Endothelial cell (in vitro differentiated cells): ENCODE measurements at places on chromosomes 4 and X.

DNA sequence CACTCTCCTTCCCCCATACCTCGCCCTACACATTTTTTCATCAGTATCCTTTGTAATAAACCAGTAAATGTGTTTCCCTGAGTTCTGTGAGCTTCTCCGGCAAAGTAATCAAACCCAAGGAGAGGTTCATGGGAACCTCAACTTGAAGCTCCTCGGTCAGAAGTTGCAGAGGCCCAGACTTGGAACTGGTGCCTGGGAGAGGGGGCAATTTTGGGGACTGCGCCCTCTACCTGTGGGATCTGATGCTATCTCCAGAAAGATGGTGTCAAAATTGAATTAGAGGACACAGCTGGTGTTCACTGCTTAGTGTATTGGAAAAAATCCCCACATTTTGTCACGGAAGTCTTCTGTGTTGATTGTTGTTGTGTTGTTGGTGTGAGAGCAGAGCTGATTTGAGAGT is 70.6 kb downstream of the ATP11C start:
- DNase-seq, result no peak

GRCh38 chr4:180528003-180528402 is 1715.2 kb upstream of the TENM3 start:
- no peak for DNase-seq

DNA sequence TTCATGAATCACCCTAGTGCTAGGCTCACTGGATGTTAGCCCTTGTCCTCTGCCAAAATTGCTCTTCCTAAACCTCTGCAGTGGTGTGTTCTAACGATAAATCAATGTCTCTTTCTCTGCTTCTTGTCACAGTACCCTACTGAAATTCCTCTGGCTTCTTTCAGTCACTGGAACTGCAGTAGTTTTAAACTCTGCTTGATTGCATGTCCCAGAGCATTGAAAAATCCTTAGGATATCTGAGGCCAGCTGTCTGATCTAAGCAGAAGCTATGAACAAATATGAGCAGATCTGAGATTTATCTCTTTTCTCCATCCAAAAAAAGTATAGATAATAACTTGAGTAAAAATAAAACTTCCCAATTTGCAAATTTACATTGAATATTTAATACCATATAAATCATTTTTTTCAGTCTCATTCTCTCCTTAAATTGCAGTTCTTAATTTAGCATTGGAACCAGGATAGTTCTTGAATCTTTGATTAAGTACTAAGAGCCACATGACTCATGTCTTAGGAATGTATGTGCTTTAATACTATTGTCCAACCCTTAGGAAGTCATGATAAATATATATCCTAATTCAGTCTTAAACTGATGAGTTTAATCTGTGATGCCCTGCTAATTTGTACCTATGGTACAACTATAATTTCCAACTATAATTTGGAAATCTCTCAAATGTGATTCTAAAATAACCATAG is 169.7 kb downstream of the PDHA2 start:
- DNase-seq, result no peak

DNA sequence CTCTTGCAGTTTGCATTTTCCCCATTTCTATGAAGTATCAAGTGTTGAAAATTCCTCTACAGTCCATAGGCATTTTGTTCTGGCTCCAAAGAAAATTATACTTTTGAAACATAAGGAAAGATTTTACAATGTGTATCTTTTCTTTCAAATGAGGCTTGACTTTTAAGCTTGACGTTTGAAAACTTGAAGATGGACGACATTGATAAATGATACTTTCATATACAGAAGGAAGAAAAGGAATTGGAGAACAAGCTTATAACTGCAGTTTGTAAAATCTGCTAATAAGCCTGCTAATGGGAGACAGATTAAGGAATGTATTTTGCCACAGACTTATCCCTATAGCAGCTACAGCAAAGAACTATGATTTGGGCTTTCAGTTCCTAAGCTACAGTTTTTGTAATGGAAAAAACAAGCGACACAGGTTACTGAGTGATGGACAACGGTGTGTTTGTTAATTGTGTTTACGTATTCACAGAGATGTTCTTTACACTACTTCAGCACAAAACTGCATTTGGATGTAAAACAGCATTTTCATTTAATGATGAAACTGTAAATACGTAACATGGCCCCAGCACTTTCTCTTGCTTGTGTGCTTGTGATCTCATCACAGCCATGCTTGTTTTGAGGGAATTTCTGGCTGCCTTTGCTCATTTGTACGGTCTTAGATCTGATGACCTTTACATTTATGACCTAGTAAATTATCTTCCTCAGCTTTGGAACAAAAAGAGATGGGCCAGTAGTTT is 83.2 kb upstream of the FAT1 start:
- DNase-seq, result no peak

- no peak for DNase-seq
These were observed 10.0 kb upstream of the S100G start for GRCh38 chrX:16639966-16640365.

DNA sequence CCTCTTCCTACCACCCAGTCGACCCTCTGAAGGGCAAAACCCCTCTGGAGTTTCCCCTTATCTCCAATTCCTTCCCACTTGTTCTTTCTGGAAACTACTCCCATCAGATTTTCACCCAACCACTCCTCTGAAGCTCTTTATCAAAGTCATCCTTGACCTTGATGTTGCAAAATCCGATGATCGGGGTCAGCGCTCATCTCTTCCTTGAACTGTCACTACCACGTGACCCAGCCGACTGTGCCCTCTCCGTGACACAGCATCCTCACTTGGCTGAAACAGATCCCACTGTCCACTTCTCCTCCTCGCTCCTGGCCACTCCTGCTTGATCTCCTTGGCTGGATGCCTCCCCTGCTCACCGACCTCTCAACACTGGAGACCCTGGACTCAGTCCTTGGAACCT is 1.1 kb downstream of the CFAP99 start:
- no peak for DNase-seq

- no peak for DNase-seq
These were observed 190.4 kb downstream of the GABRB1 start for GRCh38 chr4:47221721-47222120.

GRCh38 chr4:122824616-122825015 is 2.0 kb upstream of the FGF2 start:
- no peak for DNase-seq
